ENCODE measurements at places on chromosomes 5 and 9.

DNA sequence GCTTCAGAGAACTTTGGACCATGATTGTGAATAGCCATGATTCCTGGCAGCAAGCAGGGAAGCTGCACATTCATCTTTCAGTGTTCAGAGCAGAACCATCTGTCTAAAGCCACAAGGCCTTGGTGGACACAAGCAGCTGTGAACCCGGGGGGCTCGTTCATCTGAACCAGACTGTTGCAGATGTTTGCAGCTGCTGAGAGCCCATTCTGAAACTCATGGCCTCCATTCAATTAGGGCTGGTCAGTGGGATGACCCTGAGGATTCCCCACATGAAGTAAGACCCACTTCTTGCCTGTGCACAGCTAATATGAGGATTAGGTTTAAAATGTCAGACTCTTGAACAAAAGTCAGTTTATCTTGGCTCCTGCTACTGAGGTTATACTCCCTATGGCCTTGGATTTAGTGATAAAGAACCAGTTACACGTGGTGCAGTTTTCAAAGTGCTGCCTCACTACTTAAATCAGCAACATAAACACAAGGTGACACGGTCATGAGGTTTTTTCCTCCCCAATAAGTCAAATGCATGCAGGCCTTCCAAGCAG, 109.8 kb upstream of the IFNK start:
- no peak for DNase-seq

DNA sequence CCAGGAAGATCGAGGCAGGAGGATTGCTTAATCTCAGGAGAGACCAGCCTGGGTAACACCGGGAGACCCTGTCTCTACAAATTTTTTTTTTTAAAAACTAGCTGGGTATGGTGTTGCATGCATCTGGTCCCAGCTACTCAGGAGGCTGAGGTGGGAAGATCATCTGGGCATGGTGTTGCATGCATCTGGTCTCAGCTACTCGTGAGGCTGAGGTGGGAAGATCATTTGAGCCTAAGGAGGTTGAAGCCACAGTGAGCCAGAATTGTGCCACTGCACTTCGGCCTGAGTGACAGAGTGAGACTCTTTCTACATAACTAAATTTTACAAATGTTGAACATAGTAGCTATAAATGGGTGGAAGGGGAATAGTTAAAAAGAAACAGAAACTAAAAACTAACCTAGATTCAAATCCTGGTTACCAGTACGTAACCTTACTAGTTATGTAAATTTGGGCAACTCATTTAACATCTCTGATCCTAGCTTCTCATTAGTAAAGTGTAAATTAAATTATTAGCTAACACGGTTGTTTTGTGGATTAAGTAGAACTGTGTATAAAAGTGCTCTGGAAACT, 41.7 kb downstream of the TMEM161B start:
- DNase-seq, result no peak

DNA sequence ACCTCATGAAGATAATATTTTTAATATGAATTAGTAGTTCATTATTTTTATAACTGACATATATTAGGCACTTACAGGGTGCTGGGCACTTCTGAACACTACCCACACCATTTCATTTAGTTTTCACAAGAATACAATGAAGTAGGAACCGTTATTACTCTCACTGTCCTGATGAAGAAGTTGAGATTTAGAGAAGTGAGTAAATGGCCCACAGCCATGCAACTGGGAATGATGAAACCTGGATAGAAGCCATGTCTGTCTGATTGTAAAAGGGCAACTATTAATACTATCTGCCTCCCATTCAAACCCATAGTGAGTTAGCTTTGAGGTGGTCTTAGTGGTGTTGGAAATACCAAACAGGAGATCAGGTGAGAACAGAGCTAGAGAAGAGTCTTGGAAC, 29.6 kb upstream of the OTULINL start:
- no peak for DNase-seq

DNA sequence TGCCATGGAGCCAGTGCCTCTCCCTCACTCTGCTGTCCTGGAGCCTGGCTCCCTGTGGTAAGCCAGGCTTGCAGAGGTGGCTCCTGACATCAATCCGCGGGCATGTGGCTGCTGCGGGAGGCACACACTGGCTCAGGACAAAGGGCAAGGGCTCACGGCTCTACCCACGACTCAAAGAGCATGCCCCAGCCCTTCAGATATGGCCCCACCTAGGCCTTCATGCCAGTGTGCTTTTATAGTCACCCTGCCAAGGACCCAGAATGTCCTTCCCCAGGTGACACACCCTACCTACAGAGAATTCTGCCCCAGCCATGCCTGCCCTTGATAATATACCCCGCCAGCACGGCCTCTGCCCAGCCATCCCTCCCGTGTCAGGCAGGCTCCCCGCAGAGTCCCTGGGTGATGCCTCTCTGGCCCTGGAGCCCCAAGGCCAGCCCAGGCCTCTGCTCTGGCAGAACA, 1.6 kb downstream of the MGAT4B start:
- DNase-seq, result no peak

DNA sequence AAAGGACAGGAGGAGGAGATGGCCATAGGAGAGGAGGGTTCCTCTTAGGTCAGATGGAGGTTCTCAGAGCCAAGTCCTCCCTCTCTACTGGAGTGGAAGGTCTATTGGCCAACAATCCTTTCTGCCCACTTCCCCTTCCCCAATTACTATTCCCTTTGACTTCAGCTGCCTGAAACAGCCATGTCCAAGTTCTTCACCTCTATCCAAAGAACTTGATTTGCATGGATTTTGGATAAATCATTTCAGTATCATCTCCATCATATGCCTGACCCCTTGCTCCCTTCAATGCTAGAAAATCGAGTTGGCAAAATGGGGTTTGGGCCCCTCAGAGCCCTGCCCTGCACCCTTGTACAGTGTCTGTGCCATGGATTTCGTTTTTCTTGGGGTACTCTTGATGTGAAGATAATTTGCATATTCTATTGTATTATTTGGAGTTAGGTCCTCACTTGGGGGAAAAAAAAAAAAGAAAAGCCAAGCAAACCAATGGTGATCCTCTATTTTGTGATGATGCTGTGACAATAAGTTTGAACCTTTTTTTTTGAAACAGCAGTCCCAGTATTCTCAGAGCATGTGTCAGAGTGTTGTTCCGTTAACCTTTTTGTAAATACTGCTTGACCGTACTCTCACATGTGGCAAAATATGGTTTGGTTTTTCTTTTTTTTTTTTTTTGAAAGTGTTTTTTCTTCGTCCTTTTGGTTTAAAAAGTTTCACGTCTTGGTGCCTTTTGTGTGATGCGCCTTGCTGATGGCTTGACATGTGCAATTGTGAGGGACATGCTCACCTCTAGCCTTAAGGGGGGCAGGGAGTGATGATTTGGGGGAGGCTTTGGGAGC, 3.1 kb downstream of the EGR1 start:
- no peak for DNase-seq

DNA sequence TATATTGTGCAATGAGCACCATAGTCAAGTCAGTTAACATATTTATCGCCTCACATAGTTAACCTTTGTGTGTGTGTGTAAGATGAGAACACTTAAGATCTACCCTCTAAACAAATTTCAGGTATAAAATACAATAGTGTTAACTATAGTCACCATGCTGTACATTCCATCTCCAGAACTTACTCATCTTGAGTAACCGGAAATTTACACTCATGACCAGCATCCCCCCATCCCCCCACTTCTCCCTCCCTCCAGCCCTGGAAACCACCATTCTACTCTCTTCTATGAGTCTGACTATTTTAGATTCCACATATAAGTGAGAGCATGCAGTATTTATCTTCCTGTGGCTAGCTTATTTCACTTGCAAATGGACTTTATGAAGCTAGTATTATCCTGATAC, 40.3 kb downstream of the ZNF354A start:
- no peak for DNase-seq

DNA sequence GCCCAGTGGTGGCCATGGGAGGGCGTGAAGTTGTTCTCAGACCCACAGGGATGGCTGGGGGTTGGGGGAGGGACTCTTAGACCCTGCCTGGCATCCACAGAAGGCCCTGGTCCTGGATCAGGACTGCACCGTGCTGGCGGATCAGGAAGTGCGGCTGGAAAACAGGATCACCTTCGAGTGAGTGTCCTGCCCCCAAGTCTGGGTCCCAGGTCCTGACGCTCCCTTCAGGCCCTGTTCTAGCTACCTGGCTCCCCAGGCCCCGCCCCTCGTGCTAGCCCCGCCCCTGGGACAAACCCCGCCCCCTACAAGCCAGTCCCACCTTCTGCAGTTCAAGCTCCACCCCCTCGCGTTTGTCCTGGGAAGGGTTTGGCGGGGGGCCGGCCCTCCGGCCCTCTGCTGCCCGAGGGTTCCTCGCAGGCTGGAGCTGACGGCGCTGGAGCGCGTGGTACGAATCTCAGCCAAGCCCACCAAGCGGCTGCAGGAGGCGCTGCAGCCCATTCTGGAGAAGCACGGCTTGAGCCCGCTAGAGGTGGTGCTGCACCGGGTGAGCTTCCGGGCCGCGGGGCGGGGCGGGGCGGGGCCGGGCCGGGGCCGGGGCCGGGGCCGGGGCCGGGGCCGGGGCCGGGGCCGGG, 12.9 kb downstream of the RGS14 start:
- DNase-seq, result peak; percentile 90

DNA sequence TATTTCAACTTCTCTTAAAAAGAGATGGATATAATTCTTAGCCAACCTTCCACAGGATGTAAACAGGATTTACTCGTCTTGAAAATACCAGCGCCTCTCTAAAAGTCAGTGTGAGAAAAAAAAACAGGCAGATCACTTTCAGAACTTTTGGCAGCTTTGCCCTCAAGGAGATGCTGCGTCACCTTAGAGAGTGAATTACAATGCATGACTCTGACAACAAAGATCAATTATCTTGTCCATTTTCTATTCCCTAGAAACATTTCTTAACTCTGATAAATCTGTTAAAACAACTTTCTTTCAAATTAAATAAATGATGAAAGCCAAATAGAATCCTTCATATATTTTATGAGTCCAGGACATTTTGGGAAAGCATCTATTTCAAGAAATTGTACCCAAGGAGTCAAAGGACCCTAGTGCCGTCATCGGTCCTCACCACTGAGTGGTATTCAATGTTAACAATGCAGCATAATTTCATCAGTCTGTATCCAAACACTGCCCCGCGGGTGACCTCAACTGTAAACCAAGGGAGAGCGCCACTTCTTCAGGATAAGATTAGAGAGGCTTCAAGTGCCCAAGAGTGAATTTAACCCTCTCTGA, 536.0 kb downstream of the PDE4D start:
- no peak for DNase-seq

DNA sequence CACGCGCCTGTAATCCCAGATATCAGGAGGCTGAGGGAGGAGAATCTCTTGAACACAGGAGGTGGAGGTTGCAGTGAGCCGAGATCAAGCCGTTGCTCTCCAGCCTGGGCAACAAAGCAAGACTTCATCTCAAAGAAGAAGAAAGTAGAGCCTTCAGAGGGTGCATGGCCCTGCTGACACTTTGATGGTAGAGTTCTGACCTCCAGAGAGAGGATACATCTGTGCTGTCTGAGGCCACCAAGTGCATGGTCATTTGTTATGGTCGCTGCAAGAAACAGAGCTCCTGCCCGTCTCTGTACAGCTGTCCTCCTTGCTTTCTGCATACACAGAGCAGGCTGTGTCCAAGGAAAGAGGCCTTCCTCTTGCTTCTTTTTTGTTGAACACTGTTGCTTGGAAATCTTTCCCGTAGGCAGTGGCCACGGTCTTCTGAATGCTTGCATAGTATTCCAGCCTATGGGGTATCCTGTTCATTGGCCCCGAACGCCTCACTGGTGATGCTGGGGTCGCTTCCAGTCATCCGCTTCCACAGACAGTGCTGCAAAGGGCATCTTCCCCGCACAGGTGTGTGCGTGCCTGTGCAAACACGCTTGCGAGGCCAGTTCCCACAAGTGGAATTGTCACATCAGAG, 36.8 kb upstream of the UNC5A start:
- DNase-seq, result peak; percentile 62

DNA sequence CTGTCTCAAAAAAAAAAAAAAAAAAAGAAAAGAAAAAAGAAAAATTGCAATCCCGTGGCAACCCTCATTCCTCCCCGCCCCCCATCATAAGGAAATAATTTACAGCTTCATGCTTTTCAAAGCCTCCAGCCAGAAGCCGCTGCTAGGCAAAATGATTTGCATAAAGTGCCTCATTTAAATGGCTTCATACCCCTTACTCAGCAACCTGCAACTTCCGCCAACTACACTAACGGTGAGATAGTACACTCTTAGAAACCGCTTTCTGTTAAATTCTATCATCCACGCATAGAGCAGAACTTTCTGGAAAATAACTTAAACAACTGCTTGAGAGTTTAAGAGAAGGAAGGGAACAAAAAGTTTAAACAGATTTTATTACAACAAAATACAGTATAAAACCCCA, 17.8 kb downstream of the SERINC5 start:
- no peak for DNase-seq

- DNase-seq, result peak; percentile 58
Observed at GRCh38 chr5:132464156-132464939, 26.2 kb downstream of the IRF1 start.

- no peak for DNase-seq
Observed at GRCh38 chr9:129626625-129627284, 792 bp downstream of the NTMT1 start.

DNA sequence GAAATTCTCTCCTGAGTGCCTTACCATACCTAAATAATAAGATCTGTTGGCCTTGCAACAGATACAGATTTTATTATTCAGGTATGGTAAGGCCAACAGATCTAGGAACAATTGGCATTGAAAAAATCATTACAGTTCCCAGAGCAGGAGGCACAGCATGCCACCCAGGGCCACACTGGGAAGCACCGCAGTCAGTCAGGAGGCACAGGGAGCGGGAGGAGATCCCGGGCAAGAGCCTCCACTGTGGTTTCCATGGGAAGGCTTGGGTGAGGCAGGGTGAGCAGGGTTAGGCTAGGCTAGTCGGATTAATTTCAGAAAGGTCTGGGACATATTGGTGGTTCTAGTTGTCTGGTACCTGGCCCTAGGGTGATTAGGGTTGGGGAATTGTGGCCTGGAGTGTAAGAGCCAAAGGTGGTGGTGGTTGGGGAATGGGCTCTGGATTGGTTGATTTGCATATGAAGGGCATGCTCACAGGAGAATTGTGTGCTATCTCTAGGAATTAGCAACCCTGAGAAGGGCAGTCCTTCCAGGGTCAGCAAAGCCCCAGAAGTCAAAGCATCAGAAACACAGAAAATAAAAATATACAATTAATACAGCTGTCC, 111.4 kb downstream of the PDE8B start:
- DNase-seq, result no peak

DNA sequence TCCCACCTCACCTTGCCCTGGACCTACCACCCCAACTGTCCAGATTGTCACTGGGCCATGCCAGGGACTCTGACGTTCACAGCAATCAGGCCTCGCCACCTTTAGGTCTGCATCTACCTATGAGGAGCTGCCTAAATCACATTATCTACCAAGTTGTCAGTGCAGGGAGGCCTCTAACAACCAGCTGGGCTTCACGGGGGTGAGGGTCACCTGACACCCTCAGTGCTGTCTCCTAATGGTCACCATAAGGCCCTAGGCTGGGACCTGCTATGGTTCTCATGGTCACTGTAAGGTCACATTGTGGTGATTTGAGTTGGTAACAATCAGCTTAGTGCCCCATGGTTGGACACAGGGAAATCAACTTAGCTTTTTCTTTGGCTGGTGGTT, 119.2 kb upstream of the CXCL14 start:
- DNase-seq, result no peak

DNA sequence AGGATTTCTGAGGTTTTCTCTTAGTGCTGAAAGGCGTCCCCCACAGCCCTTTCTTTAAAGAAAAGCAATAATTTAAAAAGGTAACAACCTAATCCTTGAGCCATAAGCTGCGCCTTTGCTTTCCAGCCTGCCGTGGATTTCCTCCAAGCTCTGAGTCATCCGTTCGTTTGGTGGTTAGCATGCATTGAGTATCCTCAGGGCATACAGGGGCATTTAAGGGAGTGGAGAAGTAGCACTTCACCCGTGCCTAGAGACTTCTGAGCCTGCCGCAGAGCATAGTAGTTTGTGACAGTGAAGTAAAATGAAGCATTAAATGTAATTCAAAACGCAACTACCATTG, 892 bp upstream of the TNC start:
- DNase-seq, result peak; percentile 67

Measured in aorta (tissue), 5 donors.